ENCODE measurements at places on chromosomes 7 and 10. TPM values are rescaled to one million over a fixed set of nuclear protein-coding genes. Genes with fewer than 3 reads are reported as not detected.

TSPAN14 gene
- polyA plus RNA-seq: 92.2 TPM

PRF1 gene
- polyA plus RNA-seq: 0.72 TPM

PKD2L1 gene
- polyA plus RNA-seq: 0.44 TPM

ADAM8 gene
- polyA plus RNA-seq: 0.99 TPM

TLX1 gene
- not detected for polyA plus RNA-seq

C10orf88 gene
- 19.6 TPM for polyA plus RNA-seq

CXCL12 gene
- polyA plus RNA-seq: 387 TPM

TUBAL3 gene
- not detected for polyA plus RNA-seq

CAMK1D gene
- 20.6 TPM for polyA plus RNA-seq

METTL2B gene
- polyA plus RNA-seq: 23.4 TPM

- no peak for DNase-seq
Observed at GRCh38 chr7:24899905-24900304, 80.1 kb downstream of the OSBPL3 start.

DNA sequence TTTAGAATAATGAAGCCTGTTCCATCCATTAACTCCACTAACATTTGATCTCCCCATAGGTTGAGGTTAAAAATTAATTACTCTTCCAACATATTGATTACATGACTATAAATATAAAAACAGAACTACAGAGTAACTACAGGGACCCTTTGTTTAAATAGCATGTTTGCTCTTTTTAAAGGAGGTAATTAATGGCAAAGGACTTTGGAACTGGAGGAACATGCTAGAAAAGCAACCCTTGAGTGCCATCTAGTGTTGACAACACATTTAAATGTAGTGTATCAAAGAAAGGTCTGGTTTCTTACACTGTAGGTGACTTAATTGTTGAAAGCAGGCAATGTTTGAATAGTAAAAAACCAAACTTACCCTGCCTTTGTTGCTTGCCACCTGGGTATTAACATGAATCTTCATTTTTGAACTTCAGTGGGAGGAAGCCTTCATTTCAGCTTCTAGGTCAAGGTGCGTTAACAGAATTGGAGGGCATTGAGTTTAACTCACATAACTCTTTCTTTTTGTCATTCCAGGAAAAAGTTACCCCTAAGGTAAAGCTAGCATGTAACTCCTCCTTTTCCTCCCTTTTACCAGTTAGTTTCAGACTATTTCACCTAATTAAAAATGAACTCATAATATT is 52.6 kb upstream of the CAPZA2 start:
- DNase-seq: peak; percentile 53

- DNase-seq: no peak
Observed at GRCh38 chr10:1560535-1561192, 176.7 kb downstream of the ADARB2 start.

GRCh38 chr7:83476511-83477050 is 172.4 kb downstream of the SEMA3E start:
- no peak for DNase-seq

GRCh38 chr10:36808625-36809362 is 316.6 kb upstream of the ANKRD30A start:
- DNase-seq: no peak

DNA sequence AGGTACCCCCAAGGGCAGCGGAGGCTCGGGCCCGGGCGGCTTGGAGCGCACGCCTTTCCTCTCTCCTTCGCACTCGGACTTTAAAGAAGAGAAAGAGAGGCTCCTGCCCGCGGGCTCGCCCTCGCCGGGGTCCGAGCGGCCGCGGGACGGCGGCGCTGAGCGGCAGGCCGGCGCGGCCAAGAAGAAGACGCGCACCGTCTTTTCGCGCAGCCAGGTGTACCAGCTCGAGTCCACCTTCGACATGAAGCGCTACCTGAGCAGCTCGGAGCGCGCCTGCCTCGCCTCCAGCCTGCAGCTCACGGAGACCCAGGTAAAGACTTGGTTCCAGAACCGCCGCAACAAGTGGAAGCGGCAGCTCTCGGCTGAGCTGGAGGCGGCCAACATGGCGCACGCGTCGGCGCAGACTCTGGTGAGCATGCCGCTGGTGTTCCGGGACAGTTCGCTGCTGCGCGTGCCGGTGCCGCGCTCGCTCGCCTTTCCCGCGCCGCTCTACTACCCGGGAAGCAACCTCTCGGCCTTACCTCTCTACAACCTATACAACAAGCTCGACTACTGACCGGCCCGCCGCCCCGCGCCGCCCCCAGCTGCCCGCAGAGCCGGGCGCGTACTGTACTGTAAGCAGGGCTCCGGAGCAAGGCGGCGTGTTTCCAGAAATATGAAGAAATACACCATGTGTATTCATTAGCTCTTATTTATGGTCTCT is 1.8 kb downstream of the HMX2 start:
- DNase-seq: no peak

DNA sequence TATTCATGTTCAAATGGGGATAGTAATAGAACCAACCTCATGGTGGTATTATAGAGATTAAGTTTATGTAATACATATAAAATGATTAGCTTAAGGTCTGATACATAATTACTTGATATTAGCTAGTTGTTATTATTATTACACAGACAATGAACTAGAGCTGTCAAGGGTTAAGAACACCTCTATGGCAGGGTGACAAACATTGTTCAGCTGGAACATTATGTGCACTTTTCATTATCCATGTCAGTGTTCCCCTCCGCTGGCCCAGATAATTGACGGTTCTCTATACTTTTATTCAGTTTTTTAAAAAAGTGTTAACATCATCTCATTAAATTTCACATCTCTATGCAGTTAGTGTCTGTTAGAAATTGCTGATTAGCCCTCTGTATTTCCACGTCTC is 142.1 kb downstream of the CDK14 start:
- DNase-seq: no peak

GRCh38 chr10:102515724-102516123 is 12.0 kb downstream of the SUFU start:
- DNase-seq: no peak

GRCh38 chr7:156464339-156464738 is 176.2 kb upstream of the RNF32 start:
- no peak for DNase-seq

DNA sequence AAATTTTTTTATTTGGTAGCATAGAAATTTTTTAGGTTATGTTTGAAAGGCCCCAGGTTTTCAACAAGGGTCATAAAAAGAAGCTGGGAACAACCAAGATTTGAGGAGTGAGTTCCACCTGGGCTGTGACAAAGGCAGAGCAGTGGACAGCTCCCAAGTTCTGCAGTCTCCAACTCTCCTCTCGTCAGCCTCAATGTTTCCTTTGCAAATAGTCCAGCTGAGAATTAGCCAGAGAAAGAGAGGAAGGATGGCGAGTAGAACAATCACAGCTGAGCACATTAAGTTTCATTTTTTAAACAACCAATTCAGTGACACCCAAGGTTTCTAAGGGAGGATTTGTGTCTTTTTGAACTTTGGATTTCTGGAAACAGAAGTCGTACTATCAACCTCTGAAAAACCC is 143.2 kb downstream of the NRCAM start:
- no peak for DNase-seq

- no peak for DNase-seq
Observed at GRCh38 chr10:113169111-113169510, 219.1 kb downstream of the TCF7L2 start.

DNA sequence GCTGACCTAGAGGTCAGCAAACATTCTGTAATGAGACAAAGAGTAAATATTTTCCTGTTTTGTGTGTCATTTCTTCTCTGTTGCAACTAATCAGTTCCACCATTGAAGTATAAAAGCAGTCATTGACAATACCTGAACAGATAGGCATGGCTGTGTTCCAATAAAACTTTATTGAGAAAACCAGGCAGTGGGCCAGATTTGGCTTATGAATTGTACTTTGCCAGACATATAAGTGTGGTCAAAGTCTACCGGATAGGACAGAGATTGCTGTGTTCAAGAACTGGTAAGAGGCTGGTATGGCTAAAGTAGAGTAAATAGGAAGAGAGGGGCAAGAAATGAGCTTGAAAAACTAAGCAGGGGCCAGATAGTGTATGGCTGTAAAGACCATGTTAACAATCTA is 38.3 kb upstream of the TAC1 start:
- DNase-seq: no peak

- no peak for DNase-seq
Observed at GRCh38 chr7:44154703-44155102, 13.6 kb upstream of the MYL7 start.

DNA sequence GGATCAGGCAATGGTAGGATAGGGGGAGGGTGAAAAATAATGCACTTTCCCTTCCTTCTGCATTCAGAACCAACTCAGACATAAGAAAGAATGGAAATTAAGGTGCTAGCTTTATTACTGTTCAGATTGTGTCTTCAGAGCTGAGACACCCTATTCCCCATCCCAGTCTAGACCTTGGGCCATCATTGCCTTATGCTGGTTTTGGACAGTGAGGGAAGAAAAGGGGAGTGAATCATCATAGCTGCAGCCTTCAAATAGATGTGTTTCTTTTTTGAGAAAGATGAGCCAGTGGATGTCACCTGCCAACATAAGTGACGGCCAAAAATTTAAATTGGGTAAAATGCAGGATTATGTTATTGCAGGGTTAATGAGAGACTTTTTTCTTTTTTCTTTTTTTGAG is 27.0 kb upstream of the TOMM7 start:
- DNase-seq: no peak

GRCh38 chr10:107952649-107953556 is 788.4 kb upstream of the SORCS1 start:
- DNase-seq: no peak

- no peak for DNase-seq
Observed at GRCh38 chr10:123488436-123488835, 177.7 kb upstream of the GPR26 start.

DNA sequence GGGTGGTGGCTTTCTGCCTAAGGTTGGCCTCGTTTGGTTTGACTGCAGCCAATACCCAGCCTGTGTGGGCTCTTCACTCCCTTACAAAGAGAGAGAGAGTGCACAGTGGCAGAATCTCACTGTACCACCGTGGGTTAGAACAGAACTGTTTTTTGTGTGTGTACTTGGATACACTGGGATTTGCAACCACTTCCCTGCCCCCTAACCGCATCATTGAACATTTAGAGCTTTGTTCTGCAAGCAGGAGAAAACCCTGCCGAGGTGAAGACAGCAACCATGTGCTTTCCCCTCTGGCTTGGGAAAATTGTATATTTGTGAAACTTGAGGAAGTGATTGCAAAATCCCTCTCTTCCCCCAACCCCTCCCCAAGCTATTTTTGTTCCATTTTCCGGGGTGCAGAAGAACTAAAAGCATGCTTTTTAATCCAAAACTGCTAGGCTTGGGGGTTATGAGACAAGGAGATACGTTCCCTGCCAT is 201.2 kb downstream of the TCF7L2 start:
- DNase-seq: no peak

- no peak for DNase-seq
Observed at GRCh38 chr7:44963364-44964290, 15.2 kb downstream of the MYO1G start.

DNA sequence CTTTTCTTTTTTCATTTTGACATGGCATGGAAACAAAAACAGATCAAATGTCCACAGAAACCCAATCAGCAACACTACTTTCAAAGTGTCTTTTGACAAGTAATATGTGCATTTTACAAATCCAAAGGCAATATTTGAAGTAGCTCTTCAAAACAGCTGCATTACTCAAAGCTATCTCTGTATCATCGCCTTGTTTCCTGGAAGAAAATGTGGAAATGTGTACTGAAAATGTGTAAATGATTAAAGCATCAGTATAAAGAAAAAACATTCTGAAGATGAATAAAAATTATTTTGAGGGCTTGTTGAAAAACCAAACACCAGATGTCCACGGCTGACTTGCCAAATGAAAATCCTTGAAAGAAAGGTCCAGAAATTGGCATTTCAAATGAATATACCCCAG is 16.5 kb upstream of the ITGB8 start:
- no peak for DNase-seq

DNA sequence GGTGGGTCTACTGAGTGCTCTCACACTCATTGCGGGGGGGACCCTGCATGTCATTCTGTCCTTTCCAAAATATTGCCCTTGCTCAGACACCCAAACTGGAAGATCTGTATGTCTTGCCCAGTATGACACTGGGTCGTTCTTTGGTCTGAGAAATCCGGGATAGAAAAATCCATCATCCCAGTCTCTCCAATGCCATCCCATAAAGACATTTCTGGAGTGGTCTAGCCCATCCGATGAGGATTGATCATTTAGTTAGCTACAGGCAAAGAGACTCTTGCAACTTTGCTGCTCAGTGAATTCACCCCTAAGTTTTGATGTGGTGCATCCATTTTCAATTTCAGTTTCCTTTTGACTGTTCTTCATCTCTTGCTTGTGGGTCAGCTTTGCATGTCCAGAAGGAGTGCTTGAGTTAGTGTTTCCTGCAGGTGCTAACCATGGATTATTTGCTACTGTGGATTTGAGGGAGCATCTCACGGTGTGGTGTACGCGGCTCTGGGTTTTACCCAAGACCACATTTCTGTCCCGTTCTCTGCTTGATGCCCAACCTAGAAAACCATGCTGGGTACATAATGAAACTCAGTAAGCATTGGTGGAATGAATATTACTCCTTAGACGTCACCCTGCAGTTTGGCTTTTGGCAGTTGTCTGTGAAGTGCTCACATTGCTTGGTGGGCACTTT is 247.0 kb upstream of the MKI67 start:
- no peak for DNase-seq

DNA sequence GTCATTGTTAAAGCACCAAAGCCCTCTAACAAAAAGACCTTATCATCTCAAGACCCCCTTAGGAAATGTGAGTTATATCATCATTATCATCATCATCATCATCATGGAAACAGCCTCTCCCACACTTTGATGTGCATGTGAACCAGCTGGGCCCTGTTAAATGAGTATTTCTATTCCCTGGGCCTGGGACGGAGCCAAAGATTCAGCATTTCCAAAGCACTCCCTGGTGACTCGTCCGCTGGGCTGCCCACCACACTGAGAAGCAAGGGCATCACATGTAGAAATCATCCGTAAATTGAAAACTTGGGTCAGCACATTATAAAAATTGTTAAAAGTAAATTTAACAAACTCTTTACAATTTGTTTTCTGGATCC is 88.6 kb downstream of the PTPRN2 start:
- DNase-seq: no peak

DNA sequence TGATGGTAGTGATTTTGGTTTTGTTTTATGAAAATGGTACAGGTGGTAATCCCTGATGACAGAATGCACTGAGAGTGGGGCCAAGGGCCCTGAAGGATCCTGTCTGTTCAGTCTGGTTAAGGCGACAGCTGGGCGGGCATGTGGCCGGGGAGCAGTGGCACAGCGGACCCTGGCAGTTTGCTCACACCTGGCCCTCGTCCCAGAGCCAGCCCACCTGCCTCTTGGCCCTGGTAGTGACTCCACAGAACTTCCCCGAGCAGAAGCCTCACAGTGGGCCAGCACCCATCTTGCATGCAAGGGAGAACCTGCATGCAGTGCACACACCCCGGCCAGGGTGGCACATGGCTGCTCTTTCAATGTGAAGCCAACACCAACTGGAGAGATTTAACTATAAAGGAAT is 82.8 kb downstream of the ALOX5 start:
- no peak for DNase-seq

GRCh38 chr10:34537629-34538231 is 277.4 kb downstream of the PARD3 start:
- no peak for DNase-seq

- DNase-seq: no peak
Observed at GRCh38 chr10:113304726-113305125, 248.1 kb upstream of the HABP2 start.

- DNase-seq: no peak
Observed at GRCh38 chr7:13898957-13899670, 90.4 kb downstream of the ETV1 start.

- no peak for DNase-seq
Observed at GRCh38 chr10:132606536-132607316, 69.1 kb downstream of the INPP5A start.

Measured in left renal pelvis (tissue), 4 donors.